ENCODE measurements at places on chromosomes 2 and 18.
A peak's percentile ranks its signal among the peaks of the same experiment; 100 is the strongest.

DNA sequence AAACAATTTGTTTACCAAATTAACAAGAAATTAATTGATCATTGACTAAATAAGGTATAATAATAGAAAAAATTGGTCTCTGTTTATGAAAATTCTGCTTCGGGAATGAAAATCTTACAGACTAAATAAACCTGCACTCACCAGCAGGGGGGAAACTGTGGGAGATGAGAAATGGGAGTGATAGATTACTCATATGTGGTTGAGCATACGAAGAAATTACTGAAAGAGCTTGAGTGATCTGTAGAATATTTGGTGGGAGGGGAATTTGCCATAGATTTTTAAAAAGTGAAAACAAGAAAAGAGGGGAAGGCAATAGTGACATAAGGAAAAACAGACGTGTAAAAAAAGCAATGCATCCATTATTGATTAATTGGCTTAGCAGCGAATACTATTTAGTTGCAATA is 2.2 kb downstream of the HMSD start:
- DNase-seq: no peak

DNA sequence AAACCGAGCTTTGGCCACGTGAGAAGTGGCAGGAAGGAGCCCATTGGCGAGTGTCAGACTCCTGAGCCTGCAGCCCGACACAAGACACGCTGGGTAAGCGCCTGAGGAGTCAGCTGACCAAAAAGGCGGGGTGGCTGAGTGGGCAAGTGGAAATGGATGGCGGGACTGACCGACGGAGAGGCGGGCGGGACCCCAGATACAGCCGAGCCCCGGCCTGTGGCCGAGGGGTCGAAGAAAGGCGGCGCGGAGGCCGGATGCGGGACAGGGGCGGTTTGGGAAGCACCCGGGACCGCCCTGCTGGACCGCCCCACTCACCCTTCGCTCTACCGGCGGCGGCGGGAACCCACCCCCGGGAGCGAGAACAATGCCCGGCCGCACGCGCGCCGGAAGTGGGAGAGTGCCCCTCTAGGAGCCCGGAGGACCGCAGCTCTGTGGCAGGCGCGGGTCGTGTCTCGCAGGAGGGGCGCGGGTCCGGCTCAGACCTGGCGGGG is 22.8 kb downstream of the ZSCAN30 start:
- DNase-seq: peak; percentile 36

DNA sequence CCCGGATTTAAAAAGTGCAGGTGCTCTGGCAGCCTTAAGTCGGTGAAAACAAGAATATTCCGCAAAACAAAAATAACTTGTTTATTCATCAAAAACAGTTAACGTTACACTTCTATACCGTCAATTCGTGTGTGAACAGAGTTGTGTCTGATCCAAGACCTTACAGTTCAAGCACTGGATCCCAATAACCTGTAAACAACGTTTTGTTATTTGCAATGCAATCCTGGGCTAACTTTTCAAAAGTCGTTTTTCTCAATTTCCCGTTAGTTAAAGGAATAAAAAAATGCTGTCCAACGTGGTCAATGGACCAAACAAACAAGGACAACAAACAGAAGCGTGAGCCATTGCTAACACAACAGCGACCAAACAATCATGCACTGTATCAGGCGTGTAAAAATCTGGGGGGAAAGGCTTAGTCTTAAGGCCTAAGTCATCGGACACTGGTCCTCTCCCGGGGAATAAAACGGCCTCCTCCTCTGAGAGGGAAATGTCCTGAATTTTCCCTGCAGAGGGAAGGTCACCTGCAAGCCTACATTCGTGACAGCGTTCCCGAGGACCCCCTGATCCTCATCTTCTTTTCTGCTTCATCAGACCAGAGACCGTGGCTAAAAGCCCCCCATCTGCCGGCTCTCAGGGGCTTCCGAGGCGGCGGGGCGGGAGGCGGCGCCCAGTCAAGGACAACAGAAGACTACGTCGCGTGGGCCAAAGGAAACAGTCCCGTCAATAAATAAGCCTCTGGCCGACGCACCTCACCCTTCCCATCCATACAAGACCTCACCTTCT is 490 bp downstream of the NDUFS1 start:
- DNase-seq: no peak

DNA sequence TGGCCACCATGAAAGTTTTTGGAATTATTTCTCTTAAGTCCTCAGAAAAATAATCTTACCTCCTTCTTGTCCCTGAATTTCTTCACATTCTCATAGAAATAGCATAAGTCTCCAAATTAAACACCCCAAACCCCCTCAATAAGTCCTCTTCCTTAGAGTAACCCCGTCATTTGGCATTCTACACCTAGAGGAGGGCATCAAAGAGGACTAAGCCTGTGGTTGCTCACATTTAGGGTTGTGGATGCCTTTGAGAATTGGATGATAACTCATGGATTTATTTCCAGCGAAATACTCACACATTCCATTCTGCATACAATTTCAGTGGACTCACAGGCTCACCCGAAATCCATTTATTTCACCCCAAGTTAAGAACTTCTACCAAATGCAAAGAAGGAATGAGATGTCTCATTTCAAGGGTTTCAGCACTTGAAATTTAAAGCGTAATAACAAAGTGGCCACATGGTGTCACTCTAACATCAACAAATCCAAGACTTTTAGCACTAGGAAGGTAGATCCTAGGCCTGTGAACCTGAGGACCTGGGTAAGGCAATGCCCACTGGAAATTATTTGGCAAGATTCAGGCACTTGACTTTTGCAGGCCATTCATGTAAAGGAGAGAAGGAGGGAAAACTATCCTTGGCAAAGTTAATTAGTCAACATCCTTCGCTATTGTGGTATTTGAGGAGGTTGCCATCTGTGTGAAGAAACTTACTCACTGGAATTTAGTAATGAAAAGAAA is 24.6 kb downstream of the DYTN start:
- DNase-seq: no peak

- DNase-seq: no peak
These were observed 329.7 kb upstream of the NRP2 start for GRCh38 chr2:205352593-205352992.
